ENCODE measurements at places on chromosomes 6 and 20.

GRCh38 chr20:9329355-9330101 lies 184.9 kb upstream of the LAMP5 start:
- no peak for DNase-seq

DNA sequence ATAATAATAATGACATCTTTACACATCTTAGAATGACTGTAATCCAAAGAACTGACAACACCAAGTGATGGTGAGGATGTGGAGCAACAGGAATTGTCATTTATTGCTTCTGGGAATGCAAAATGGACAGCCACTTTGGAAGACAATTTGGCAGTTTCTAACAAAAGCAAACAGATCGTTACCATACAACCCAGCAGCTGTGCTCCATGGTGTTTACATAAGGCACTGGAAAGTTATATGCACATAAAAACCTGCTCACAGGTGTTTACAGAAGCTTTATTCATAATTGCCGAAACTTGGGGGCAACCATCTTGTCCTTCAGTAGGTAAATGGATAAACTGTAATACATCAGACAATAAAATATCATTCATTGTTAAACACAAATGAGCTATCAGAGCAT lies 18.3 kb upstream of the ASF1A start:
- DNase-seq, result no peak

- peak; percentile 34 for DNase-seq
These were observed 7.8 kb downstream of the E2F3 start for GRCh38 chr6:20409427-20409971.

DNA sequence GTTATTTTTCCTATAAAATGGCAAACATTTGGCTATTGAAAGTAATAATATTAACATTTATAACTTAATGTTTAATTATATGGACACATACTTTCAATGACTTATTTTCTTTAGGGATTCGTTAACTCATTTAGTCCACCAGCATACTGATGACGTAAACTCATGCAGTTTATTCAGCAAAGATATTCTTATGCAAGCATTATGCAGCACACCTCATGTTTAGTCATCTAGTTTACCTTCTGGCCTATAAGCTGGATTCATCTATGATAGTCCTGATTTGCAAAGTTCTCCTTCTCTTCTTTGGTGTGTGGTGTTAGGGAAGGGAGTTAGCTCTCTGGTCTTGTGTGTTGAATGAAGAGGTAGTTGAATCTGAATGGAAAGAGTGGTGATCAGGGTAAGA lies 60.0 kb downstream of the OR2J2 start:
- DNase-seq, result no peak

DNA sequence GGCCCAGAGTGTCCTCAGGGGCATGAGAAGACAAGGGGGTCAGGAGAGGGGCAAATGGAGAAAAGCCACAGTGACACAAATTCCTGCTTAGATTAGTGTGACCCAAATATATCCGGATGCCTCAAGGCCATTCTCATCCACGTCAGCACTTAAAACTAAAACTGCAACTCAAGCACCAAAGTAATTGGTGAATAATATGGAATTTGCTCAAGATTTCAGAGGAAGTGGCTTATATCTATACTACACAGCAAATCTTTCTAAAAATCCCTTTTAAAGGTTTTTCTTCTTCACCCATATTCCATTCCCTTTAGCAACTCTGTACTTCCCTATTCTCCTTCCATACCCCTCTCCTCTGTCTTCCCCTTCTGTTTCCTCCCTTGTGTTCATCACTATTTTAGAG lies 15.2 kb downstream of the DEF6 start:
- no peak for DNase-seq

DNA sequence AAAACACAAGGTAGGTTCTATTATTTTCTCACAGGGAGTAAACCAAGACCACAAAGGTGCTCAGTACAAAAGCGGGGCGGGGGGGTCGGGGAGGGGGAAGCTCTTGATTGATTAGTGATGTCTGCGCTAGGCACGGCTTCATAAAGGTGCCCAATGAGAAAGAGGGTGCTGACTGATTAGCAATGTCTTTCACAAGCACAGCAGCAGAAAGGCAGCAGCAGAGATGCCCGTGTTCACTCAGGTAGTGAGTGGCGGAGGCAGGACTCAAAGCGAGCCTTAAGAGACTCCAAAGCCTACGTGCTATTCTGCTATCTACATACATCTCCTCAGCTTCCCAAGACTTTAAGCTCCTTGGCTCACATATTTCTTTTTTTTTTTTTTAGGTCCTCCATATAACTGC lies 20.3 kb downstream of the NFATC2 start:
- no peak for DNase-seq

DNA sequence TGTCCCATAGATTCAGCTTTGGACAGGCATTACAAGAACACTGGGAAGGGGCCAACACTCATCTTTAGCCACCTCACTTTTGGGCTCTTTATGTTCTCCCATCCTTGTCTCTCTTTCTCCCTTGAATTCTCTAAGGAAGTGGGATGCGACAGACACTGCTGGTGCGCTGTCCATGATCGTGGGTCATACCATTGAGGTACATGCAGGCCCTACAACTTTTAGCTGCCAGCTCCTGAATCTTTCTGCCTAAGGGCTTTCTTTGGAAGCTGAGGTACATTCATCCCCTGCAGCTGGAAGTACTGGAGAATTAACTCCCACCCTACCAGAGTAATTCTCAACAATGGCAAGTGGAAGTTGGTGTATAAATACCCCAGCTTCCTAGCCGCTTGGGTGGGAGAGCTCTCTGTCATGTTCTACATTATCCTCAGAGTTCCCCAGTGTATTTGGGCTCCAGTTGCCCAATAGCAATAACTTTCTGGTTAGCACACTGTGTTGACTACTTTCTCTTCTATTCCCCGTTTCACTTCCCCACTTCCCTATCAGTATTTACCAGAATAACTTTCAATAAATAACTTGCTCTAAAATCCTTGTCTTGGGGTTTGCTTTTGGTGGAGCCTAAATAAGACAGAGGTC lies 309.4 kb upstream of the RNF24 start:
- DNase-seq, result no peak

DNA sequence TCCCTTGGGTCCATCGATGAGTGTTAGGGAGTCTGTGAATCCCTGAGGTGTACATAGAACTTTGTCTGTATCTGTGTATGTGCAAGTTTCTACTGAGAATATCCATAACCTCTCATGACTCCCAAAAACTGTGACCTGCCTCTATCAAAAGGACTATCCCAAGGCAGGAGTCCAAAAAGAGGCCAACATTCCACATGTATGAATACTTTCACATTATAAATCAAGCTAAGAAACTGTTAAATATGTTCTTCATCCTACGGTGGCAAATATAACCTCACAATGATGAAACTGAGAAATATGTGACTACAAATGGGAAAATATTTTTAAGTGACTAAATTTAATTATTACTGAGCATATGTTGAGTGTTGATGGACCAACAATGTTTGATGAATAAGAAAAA lies 16.1 kb upstream of the STX11 start:
- DNase-seq, result no peak

GRCh38 chr6:3039384-3039783 lies 28.9 kb upstream of the RIPK1 start:
- no peak for DNase-seq

- no peak for DNase-seq
These were observed 85.8 kb downstream of the TRMT11 start for GRCh38 chr6:126072172-126072571.

DNA sequence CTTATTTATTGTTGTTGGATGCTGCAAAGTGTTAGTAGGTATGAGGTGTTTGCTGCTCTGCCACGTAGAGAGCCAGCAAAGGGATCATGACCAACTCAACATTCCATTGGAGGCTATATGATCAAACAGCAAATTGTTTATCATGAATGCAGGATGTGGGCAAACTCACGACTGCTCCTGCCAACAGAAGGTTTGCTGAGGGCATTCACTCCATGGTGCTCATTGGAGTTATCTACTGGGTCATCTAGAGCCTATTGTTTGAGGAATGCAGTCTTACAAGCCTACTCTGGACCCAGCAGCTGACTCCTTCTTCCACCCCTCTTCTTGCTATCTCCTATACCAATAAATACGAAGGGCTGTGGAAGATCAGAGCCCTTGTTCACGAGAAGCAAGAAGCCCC lies 12.1 kb downstream of the MICB start:
- DNase-seq, result no peak

DNA sequence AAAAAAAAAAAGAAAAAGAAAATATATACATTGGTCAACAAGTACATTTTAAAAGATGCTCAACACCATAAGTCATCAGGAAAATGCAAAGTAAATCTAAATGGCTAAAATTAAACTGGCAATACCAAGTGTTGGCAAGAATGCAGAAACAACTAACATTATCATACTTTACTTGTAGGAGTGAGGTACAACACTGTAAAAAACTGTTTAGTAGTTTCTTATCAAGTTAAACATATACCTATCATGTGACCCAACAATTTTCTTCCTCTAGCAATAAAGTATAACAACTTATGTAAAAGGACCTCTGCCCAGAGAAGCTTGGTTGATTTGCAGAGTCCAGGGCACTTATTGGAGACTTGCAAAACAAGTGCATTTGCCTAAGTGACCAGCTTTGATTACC lies 40.4 kb downstream of the LMBRD1 start:
- no peak for DNase-seq

DNA sequence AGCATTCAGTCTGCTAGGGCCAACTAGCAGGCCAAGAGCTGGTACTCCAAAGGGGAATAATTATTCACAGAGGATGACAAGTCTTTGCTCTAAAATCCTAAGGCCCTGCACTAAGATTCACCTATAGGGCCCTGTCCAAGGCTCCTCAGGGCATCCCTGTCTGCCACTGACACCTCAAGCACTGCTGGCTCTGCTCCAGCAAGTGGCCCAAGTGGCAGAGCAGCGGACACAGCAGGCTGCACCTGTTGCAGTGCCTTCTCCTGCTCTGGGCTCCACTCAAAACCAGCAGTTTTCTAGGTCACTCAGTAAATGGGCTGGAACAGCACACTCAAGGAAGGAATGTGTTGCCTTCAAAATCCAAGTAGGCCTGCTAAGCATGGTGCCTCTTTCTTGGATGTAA lies 36.4 kb upstream of the SMOC2 start:
- no peak for DNase-seq

GRCh38 chr6:125806813-125807212 lies 16.1 kb downstream of the NCOA7 start:
- no peak for DNase-seq

DNA sequence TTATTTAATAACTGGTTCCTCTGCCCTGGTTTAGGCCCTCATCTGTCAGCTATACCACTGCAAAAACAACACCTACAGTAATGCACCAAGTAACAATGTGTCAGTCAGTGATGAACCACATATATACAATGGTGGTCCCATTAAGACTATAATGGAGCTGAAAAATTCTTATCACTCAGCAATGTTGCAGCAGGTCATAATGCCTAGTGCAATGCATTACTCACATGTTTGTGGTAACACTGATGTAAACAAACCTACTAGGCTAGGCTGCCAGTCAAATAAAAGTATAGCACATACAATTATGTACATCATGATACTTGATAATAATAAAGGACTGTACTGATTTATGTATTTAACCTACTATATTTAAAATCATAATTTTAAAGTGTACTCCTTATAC lies 31.3 kb downstream of the RARS2 start:
- DNase-seq, result no peak

GRCh38 chr6:169583886-169584541 lies 117.8 kb downstream of the WDR27 start:
- peak; percentile 40 for DNase-seq

- DNase-seq, result no peak
These were observed 757.3 kb downstream of the DOK5 start for GRCh38 chr20:55232647-55233046.

- no peak for DNase-seq
These were observed 32.5 kb downstream of the ANKEF1 start for GRCh38 chr20:10067321-10067720.

DNA sequence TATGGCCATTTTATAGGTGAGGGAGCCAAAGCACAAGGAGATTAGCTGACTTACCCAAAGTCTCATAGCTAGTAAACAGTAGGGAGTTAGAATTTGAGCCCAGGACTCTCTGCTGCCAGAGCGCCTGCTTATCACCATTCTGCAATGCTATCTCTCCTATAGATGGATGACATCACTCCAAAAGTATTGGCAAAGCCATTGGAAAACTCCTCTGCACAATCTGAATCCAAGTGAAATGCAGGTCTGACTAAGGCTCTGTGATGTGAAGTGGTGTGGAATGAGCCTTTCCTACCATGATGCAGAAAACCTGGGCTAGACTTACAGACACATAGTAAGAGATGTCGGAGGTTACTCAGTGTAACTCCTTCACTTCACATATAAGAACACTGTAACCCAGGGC lies 106.3 kb downstream of the GRM1 start:
- no peak for DNase-seq

DNA sequence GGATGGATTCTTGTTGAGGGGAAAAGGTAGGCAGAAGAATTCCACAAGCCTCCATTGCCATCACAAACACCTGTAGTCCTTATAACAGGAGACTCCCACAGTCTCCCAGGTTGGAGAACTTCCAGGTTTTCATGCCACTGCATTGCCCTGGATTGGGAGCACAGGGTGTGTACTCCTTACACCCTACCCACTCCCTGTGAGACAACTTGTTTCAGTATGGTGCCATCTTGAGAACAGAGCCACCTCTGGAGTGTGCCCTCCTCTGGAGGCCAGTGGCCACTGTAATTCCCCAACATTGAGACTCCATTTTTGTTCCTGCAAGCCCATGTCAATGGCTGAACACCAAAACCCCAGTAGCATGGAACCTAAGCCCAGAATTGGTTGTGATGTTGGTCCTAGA lies 123.5 kb upstream of the LAMA2 start:
- DNase-seq, result no peak

- DNase-seq, result no peak
These were observed 68.5 kb downstream of the PLEKHG1 start for GRCh38 chr6:150667977-150668716.

DNA sequence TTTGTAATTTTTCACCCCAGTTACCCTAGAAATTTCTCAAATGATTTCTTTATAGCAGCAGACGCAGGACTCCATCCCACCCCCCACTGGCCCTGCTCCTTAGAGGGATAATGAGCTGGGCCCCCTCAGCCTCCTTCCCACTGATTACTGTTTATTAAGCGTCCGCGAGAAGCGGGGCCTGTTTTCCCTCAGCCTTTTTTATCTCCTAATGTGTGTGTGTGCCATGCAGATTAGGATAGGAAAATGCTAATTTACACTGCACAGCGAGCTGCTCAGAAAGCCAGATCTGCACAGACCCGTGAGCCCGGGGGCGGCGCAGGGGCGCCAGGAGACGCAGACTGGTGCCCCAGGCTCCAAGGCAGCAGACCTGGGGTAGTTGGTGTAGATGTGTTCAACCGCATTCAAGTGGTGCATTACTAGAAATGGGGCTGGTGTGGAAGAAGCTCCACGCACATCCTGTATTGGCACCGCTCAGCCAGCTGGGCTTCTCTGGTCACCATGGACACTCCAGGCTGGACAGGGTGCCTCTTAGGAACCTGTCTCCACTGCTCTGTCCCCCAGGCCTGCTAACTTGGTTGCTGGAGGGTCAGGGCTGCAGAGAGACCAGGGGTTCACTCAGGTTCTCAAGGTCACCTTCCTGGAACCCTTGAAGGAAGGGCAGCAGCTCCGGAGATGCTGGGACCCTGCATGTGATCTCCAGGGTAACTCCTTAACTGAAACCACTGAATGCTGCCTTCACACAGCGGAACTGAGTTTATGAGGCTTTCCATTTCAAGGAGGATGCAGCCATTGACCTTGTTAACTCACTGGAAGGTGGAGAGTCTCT lies 256.3 kb downstream of the ERMARD start:
- DNase-seq, result no peak

Data from CD4-positive, alpha-beta T cell treated with Interleukin-17A for 1 hour (primary cell).